ENCODE measurements at places on chromosomes 3 and 15.

GRCh38 chr3:75983111-75983510, 197.8 kb upstream of the ZNF717 start:
- no peak for DNase-seq

DNA sequence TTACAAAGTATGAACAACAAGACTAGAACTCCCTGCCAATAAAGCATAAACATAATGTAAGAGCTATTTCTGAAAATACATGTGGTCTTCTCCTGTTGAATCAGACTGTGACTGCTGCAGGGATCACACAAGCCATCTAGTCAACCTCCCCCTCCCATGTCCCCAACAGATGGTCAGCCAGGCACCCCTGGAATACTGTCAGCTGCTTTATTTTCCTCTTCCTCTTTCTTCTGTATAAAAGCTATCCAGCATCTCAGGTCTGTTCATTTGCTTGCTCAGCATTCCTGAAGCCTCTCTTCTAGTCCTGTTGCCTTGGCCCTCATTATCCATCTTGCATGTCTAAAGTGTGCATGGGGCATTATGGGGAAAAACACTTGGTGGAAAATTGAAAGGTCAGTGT, 6.5 kb upstream of the MINDY4B start:
- DNase-seq = no peak

DNA sequence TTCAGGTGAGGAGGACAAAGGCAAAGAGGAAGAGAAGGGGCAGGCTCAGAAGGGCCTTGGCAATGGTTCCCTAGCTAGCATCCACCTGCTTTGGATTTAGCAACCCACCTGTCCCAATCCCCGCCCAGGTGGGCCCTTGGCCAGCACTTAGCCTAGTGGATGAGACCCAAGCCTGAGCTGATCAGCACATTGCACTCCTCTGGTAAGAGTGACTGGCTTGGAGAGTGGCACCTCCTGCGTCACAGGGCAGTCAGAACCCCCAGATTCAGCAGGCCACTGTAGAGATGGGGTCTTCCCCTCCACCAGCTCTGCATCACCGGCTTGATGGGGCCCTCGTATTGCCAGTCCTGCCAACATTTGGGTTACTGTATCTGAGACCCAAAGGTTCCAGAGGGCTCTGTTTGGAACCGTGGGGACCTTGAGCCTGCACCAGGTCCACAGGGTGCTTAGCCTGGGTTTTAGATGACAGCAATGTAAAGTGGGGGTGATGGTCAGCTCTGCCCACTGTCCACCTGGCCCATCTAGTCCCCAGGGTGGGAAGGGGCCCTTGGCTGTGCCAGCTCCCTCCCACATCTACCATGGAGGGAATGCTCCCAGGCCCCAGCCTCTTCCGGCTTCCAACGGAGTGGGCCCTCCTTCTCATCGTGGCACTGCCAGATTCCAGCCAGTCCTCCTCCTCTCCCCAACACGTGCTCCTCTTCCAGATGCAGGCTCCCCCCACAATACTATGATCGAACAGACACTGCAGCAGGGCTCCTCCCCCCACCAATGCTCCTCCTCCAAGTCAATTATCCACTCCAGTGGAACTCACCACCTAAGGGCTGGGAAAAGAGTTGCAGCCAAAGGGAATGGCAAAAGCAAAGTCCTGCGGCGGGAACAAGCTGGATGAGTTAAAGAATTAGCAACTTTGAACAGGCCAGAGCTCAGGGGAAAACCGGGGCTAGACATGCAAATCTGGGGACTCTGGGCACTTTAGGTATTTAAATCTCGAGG, 45.7 kb downstream of the LHFPL4 start:
- no peak for DNase-seq

DNA sequence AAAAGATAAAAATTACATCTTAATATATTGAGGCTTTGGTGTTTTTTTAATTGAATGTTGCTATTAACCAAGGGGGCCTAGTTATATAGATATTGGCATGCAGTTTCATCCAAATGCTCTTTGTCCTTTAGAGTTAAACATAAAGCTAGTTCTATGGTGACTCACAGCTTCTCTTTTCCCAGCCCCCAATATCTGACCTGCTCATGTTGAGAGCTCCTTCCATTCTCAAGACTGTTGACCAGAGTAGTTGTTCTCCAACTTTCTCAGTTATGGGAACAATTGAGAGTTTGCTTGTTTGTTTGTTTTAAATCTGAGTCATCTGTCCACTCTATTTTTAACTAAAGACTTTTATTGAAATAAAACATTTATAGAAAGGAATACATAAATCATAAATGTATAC, 15.8 kb upstream of the RARB start:
- no peak for DNase-seq

DNA sequence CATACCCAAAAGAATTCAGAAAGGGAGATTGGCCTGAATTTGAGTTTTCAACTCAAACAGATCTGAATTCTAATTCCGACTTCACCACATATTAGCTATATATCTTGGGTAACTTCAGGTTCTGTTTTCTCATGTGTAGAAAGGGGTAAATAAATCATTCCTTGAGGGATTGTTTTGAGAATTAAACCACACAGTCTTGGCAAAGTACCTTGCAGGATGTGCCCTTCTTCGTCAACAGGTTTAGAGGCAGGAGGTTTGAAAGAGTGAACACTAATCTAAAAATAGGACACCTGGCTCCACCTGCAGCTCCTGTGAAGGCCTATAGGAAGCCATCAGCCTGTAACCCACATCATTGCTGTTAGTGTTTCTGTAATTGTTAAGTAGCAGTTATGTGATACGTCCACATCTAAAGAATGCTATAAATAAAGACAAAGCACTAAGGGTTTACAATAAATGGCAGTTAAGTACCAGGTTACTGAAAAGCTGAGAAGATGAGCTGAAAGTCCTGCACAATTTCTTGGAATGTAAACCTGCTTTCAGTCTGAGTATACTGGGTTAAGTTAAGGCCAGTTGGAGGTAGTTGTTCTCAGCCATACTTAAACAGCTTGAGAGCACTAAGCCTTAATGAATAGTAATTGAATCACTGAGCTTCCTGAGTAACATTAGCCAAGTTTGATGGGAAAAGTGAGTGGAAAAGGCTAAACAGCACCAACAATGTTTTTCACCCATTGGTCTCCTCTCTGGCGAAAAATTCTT, 6.0 kb downstream of the CCDC80 start:
- DNase-seq = no peak

GRCh38 chr3:29871087-29871486, 590.2 kb downstream of the RBMS3 start:
- DNase-seq = no peak

DNA sequence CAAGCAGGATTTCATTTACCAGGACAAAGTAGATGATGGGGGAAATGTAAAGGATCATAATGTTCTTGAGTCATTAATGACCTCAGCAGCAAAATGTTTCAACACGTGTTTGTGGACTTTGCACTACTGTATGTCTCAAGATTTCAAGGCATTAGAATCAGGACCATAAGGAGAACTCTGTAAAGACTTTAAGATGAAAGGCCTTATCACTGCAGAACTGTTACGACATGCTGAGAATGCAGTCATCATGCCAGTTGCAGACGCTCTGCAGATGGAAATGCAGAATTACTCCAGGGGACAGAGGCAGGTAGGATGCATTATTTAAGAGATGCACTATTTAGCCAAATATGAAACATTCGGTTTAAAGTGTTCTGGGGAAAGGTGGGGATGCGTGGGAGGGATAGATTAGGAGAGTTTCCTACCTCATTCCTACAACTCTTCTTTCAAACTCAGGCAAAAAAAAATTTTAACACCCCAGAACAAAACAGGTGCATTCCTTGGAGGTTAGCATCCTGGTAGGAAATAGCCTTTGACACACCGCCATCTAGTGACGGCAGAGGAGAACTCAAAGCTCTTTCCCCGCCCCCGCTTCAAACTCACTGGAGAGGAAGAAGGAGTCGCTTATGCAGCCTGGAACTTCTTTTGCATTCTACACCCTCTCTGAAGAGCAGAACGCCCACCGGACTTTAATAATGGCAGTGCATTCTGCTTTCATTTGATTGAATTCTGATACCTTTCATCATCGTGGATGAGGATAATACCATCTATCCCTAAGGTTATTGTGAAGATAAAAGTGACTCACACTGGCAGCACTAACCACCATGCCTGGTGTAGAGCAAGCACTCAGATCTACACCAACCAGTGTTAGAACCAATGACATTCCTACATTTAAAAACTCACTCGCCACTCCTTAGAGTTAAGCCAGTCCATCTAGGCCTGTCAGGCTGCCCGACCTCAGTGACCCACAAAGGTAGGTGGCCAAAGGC, 43.1 kb upstream of the TOPAZ1 start:
- peak; percentile 46 for DNase-seq

DNA sequence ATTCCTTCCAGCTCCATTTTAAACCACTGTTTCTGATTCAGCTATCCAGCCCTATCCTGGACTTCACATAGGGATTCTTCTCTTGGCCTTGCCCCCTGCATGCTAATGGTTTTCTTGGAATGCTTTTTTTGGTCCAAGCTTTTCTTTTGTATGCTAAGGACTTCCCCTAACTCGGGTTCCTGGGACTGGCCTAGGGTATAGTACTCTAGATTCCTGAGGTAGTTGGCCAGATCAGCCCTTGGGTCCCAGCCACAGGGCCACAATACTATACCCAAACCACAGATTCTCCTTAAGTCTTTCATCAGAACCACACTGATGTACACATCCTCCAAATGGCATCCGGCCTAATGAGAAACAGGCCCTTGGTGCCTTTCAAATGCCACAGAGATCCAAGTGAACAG, 2.8 kb downstream of the FYCO1 start:
- DNase-seq = no peak

DNA sequence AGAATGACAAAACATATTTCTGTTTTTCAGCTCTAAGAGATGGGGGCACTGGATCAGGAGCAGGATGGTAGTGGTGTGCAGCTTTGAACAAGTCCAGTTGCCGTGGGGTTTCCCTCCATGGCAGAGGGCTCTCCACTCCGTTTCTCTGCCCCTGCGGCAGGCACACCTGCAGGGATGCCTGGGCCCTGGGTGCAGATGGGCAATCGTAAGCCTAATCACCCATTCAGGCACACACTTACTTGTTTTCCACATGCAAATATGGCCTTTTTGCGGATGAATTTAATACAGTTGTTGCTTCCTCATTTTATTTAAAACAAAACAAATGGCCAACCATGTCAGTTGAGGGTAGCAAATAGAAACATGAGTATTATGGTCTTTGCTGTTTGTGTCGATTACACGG, 85.1 kb downstream of the LPP start:
- DNase-seq = no peak

DNA sequence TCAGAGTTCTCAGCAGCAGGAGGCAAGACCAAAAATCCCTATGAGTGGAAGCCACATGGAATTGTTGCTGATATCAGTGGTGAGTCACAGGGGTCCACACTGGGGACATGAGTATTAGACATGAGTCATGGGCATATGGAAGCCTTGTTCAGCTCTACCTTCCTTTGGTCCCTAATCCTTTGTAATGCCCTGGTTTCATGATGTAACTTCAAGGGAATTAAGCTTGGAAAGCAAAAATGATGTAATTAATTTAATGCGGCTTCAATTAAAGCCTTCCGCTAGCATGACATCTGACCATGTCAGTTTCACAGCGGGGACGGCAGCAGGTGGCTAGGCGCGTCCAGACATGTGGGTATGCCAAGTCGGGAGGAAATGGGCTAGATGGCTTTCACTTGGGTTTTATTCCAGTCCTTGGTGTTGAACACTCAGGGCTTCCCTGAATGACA, 176.1 kb upstream of the RGMA start:
- DNase-seq = peak; percentile 30

DNA sequence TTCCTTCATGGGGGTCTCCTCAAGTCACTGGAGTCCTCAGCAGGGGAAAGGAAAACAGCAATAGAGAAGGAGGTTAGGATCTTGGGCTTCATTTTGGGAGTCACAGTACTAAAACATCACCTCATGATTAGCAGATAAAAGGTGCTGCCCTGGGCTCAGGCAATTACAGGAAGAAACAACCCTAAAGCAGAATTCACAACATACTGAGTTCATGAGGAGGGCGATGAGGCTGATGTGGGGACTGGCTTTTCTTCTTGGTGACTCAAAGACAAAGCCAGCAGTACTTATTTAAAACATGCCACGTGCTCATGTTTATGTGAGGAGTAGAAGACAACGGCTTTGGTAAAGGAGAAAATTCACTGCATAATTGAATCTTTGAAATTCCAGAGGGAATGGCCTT, 822.3 kb upstream of the CFAP20DC start:
- DNase-seq = no peak

- DNase-seq = peak; percentile 24
These were observed at the start of gene LCTL for GRCh38 chr15:66565741-66566144. TSS of gene LCTL (minus strand) at chr15:66565998. CDS start at chr15:66565365, 633 bp downstream.

DNA sequence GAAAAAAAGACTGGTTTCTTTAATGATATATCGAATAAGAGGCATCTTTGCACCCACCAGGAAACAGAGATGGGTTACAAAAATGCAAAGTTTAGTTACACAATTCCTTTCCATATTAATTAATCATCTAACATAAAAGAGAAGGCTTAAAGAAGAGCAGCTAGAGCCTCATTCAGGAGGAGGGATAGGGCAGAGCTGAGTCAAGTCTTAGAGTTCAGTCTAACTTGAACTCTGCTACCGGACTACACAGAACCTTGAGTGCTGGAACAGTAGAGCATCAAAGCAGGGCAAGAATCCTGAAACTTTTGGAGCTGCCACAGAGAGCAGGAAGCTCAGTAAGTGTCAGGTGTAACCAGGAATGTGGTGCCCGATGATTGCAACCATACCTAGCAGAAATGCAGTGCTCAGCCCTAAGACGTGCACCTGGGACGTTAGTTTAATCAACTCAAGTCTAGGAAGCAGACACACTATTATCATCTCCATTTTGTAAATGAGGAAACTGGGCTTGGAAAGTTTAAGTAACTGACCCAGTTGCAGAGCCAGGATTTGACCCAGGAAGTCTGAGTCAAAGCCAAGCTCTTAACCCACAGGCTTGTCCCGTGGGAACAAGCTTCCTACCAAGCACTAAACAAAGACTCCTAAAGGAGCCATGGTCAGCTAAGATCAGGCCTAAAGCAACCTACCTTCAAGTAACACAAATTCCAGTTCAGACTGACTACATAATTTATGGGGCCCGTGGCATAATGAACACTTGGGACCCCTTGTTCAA, 187.4 kb downstream of the FOXP1 start:
- DNase-seq = no peak

- peak; percentile 55 for DNase-seq
These were observed 862 bp upstream of the MAN2A2 start for GRCh38 chr15:90902040-90902839.

- no peak for DNase-seq
These were observed 30.7 kb upstream of the ST3GAL6 start for GRCh38 chr3:98732286-98733052.

GRCh38 chr3:149678351-149678950, 20.6 kb upstream of the WWTR1 start:
- peak; percentile 16 for DNase-seq

GRCh38 chr15:29342201-29342600, 72.6 kb upstream of the NSMCE3 start:
- DNase-seq = no peak

DNA sequence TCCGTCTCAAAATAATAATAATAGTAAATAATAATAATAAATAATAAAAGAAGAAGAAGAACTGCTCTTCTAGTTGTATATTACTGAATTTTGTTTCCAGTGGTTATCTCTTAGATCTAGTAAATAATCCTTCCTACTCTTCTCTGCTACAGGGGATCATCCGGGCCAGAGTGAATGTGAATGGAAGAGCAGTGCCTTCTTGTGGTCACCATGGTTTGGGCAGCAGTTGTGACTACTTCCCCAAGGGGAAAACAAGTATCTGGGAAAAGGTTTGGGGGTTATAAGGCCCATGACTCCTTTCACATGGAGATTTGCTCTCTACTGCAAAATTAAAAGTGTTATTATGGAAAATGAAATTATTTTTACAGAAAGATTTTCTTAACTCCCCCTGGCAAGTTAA, 5.5 kb upstream of the OR5K1 start:
- DNase-seq = no peak

Measured in RCC 7860 (cell line).